ENCODE measurements at places on chromosomes 7 and 10.

DNA sequence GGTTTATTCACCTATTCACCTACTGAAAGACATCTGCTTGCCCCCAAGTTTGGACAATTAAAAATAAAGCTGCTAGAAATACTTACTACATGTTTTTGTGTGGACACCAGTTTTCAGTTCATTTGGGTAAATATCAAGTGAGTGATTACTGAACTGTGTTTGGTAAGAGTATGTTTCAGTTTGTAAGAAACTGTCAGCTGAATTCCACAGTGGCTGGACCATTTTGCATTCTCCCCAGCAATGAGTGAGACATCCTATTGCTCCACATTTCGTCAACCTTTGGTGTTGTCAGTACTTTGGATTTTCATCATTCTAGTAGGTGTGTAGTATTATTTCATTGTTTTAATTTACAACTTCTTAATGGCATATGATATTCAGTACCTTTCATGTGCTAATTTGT, 17.4 kb upstream of the IKZF1 start:
- no peak for DNase-seq

DNA sequence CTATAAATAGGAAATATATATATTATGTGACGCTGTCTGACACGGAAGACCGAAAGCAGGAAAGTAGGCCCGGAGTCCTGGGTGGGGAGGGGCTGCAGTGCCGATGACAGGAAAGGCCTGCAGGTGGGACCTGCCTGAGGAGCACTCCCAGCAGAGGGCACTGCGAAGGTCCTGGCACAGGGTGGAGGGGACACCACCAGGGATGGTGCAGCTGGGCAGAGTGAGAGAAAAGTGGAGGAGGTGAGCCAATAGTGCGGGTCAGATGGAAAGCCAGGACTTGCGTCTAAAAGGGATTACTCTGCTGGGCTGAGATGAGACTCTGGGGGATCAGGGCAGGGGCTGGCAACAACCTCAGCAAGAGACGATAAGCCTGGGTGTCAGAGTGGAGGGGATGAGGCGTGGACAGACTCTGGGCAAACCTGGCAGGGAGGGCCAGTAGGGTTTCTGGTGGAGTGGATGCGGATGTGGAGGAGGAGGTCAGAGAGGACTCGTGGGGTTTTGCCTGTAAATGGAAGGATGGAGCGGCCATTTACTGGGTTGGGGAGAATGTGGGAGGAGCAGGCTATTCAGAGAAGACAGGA, 118.2 kb upstream of the ZNF746 start:
- no peak for DNase-seq

- DNase-seq, result peak; percentile 42
These were observed 105.8 kb downstream of the ELMO1 start for GRCh38 chr7:37342688-37343471.

GRCh38 chr7:2094454-2095045, 138.2 kb downstream of the MAD1L1 start:
- DNase-seq, result no peak

- DNase-seq, result no peak
These were observed 21.9 kb downstream of the SND1 start for GRCh38 chr7:127673902-127674301.

Measured in stimulated activated CD8-positive, alpha-beta memory T cell treated with anti-CD3 and anti-CD28 coated beads, Interleukin-4, amount 100 ng/mL, for 1 hour (primary cell).